ENCODE measurements at places on chromosomes 6 and 20. TPM values are rescaled to one million over a fixed set of nuclear protein-coding genes. Genes with fewer than 3 reads are reported as not detected.

DNA sequence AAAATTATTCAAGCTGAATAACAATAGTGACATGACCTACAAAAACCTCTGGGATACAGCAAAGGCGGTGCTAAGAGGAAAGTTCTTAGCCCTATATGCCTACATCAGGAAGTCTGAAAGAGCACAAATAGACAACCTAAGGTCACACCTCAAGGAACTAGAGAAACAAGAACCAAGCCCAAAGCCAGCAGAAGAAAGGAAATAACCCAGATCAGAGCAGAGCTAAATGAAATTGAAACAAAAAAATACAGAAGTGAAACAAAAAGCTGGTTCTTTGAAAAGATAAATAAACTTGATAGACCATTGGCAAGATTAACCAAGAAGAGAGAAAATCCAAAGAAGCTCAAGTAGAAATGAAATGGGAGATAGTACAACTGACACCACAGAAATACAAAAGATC is 47.6 kb upstream of the NOTCH4 start:
- DNase-seq: no peak

The TREML1 gene
- not detected for total RNA-seq

DNA sequence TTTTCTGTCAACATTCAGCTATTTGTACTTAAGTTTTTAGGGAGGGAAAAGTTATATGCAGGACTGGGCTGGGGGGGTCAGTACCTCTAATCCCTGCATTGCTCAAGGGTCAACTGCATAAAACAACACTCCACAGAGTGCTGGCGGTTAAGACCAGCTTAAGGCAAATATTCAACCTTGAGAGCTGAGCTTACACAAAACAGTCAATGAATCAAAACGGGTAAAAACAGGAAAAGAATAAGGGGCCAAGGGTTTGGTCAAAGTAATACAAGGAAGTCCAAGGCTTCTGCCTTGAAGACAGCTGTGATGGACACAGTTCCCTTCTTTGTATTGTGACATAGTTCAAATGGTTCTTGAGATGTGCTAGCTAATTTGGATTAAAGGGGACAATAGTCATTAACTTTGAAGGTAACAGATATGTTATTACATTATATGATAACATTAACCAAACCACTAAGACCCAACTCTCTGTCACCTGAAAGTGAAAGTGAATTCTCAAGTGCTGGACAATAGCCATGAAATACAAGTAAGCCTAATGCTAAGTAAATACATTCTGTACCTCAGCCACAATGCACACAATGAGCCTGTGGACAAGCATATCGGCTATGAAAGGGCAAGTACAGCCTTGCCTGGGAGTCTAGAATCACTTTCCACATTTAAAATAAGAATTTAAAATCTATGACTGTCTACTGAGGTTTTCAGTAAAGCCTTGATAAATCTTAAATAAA is 106.8 kb downstream of the PDE10A start:
- DNase-seq: no peak

GRCh38 chr6:149209871-149210775 is 107.4 kb upstream of the TAB2 start:
- DNase-seq: no peak

The GGTLC1 gene
- not detected for total RNA-seq

The BEND3 gene
- total RNA-seq: 11.1 TPM

GRCh38 chr6:141486942-141487341 is 645.8 kb upstream of the GJE1 start:
- no peak for DNase-seq

The HEY2 gene
- total RNA-seq: 0.10 TPM

GRCh38 chr6:148614602-148615001 is 132.2 kb upstream of the UST start:
- DNase-seq: no peak

DNA sequence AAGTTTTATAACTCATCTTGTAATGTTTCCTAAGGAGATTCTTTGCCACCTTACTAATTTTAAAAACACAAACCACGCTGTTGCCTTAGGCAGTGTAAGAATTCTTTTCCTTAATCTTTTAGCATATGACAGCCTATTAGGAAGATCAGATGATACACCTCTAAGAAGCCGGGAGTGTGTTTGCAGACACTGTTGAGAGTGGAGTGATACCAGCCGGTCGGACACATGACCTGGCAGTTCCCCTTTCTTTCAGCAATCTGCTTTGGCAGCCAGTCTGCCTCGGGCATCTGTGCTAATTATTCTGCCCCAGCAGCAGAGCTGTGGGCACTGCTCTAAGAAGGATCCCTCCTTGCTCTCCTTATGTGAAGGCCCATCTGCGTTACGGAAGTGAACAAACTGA is 50.9 kb downstream of the PLCB4 start:
- no peak for DNase-seq

The CPNE5 gene
- 0.52 TPM for total RNA-seq

- no peak for DNase-seq
Observed at GRCh38 chr6:3045369-3045768, 22.9 kb upstream of the RIPK1 start.

The BPIFB2 gene
- not detected for total RNA-seq

The PRICKLE4 gene
- not detected for total RNA-seq

DNA sequence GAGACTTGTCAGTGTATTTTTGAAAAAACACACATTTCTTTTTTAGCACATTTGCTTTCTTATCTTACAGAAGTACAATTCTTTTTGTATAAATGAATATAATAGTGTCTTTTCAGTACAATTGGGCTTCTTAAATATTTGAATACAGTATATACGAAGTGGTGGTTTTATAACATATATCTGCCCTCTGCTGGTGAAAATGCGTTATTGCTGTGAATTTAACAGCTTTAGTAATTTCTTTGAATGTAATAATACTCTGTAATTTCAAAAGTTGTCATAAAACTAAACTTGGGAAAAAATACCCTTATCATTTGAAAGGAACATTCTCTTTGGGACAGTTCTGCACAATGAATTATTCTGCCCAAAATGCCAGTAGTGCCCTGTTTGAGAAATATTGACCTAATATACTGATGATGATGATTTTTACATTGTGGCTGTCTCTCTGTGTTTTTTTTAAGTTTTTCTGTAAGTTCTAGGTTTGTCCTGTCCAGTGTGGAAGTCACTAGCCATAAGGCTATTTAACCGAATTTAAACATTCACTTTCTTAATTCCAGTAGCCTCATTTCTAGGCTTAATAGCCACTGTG is 19.0 kb downstream of the SMAP1 start:
- DNase-seq: no peak

DNA sequence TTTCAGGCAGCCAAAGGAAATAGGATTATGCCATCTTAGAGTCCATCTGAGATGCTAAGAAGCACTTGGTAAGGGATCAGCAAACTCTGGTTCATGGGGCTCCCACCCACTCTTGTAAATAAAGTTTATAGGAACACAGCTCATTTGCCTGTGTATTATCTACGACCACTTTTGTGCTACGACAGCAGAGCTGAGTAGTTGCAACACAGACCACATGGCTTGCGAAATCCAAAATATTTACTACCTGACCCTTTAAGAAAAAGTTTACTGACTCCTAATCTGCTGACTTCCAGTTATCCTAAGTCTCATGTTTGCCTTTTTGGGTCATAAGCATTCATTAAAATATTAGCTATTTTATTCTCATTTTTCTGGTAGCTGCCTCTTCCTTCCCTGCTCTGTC is 859.0 kb downstream of the QKI start:
- DNase-seq: no peak

GRCh38 chr6:159931112-159931511 is 37.8 kb upstream of the IGF2R start:
- no peak for DNase-seq

The MBOAT1 gene
- 4.4 TPM for total RNA-seq

The MROH8 gene
- total RNA-seq: 0.61 TPM

- no peak for DNase-seq
Observed at GRCh38 chr20:16664020-16664419, 65.8 kb upstream of the SNRPB2 start.

GRCh38 chr6:101403216-101403945 is 9.9 kb downstream of the GRIK2 start:
- DNase-seq: no peak

GRCh38 chr6:117494694-117495318 is 12.3 kb downstream of the DCBLD1 start:
- DNase-seq: no peak
